EL (cell line): ENCODE measurements at places on chromosomes 1 and 21.
A peak's percentile ranks its signal among the peaks of the same experiment; 100 is the strongest.

DNA sequence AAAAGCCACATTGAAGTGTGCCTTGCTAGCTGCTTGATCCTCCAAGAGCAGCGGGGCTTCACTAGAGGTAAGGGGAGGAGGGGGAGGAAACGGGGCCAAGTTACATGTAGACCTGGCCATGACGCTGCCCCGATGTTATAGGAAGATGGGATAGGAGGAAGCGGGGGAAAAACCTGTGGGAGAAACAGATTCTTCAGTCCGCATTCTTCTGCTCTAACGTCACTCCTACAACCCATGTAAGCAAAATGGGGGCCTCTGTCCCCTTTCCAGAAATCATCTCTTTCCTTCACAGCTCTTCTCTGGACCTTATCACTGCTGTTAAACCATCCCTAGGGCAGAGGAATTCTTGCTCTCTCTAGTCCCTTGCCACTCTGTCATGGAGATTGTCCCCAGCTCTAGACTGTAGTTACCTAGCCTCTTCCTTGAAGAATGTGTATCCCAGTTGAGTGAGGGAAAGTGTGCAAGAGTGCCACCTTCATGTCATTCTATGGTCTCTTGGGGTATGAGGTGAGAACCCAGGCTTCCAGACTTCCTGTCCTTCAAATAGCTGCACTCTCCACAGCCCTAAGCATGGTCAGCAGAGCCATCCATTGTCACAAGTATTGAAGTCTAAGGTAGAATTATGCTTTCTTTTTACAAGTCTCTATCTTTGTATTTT is 11.4 kb downstream of the PLEKHO1 start:
- DNase-seq = peak; percentile 23

GRCh38 chr1:188350104-188350503 is 1521.4 kb downstream of the PLA2G4A start:
- no peak for DNase-seq

DNA sequence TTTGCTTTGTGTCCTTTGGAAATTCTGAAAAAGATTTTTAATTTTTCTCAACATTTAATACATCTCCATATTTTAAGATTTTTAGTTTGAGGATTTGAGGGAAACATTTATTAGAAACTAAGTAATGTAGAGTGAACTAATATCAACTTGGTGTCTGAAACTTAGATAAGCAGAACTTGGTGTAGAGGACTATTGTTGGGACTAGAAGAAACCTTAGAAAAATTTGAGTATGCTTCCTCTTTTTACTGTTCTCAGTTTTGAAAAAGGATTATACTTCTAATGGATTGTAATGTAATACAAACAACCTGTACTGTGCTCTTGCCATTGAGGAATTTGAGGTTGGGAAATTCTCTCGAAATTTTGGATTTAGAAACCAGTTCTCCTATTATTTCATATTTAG is 2.4 kb downstream of the FNBP1L start:
- DNase-seq = no peak

GRCh38 chr1:15628003-15628402 is 10.7 kb downstream of the DDI2 start:
- no peak for DNase-seq

DNA sequence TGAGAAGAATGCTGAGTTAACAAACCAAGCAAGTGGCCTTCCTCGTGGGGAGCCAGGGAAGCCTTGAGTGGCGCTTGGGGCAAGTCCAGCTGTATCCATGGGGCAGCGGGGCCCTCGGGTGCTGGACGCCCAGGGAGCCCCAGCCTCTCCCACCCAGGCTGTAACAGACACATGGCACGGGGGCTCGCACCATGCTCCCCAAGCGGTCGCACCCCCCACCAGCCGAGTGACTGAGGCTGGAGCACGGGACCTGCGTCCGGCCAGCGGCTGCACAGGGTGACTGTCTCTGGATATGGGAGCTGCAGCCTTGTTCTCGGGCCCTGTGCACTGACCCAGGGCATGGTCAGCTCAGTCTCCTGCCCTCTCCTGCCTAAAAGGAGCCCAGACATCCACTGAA is 53.9 kb upstream of the ACTRT2 start:
- DNase-seq = no peak

DNA sequence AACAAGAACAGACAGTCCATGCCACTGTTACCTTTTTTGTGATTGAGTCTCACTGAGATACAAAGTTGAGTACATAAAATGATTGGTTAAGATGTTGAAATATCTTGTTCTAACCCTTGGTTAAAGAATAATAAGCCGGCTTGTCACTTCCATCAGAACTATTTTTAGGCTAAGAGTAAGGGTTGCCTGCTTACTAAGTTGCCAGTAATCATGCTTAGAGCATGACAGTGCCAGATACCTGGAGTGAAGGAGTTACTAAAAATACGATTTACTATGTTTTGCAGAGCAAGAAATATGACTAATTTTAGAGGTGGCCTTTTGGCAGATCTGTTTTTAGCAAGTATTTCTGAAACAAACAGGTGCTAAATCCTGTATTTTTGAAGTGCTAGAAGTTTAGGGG is 6.0 kb downstream of the HUNK start:
- no peak for DNase-seq

GRCh38 chr1:63362073-63362472 is 5.4 kb upstream of the ALG6 start:
- no peak for DNase-seq

DNA sequence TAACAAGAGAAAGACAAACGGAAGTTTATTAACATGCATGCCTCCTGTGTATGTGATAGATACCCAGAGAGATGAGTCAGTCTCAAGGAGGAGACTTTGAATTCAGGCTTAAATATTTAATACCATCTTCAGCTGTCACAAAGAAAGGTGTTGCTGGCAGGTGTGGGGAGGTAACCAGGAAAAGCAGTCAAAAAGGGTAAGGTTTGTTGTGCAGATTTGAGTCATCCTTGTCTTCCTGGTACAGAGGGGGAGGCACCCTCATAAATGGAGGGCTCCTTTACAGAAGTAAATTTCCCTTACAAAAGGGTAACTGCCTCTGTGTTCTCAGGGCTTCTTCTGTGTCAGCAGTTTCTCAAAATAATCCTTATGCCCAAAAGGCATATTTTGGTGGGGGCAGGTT is 75.2 kb upstream of the B3GALT5 start:
- no peak for DNase-seq

DNA sequence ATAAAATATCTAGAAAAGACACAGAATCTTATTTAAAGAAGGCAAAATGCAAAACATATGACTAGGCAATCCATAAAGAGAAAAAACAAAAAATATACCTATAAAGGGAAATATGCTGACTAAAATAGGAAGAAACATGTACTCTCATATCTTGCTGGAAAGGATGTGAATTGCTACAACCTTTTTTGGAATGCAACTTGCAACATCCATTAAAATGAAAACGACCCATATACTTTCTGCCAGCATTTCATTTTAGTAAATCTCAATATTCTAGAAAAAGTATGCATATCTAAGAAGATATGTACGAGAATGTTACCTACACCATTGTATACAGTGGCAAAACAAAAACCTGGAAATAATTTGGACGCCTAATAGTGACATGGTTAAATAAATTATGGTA is 56.6 kb downstream of the EDEM3 start:
- DNase-seq = no peak

- DNase-seq = no peak
Observed at GRCh38 chr1:232333419-232333767, 296.5 kb downstream of the SIPA1L2 start.

DNA sequence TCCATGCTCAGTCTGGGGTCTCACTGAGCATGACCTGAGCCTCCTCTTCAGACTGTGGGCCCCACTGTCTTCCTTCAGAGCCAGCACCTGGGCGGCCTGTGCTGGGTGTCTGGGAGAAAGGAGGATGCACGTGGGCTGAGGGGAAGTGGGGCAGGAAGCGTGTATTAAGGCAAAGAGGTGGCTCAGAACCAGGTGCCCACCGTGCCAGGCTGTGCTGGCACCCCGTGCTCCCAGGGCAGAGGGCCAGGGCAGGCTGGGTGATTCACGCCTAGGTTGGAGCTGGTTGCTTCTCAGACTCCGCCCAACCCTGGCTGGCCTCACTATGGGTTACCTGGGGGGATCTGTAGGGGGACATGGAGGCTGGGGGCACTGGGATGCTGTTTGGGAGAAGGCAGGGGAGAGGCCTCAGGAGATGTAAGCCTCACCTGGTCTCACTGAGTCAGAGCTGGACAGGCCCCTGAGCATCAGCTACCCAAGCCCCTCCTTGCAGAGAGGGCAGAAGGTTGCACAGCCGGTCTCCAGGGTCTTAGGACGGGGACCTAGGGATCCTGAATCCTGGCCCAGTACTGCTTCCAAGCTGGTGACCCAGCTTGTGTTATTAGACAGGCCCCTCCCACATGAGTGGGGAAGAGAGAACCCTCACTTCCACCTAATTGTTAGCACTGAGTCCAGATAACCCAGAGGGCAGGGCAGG is 18.6 kb upstream of the PADI1 start:
- no peak for DNase-seq

DNA sequence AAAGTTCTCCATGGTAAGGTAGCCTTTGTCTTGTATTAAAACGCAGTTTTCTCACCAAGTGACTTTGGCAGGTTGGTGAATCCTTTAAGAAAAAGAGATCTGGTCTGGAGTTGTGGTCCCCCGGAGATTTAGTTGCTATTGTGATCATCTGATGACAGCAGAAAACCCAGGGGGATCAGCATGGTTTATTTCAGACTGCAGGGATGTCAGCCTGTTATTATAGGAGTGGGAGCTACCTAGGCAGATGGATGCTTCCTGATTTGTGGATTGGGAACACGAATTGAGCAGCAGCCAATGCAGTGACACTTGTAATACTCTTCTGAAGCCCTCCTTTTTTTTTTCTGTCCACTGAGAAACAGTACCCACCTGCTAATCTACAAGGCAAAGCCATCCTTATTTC is 150.2 kb downstream of the ST6GALNAC3 start:
- DNase-seq = no peak

DNA sequence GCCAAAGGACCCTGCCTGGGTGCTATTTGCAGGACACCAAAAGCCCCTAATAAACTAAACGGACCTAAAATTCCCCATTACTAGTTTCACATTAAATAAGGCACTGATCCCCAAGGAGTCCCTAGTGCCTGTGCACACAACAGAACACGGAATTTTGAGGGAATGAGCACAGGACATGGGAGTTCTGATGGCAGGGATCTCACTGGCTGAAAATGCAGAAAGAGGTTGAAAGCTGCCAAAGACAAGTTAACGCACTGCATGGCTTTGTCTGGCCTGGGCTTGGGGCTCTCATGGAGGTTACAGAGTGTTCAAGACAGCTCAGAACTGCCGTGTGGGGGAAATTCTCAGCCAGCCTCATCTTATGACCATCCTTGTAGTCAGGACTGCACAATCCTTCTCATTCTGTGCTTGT is 15.6 kb upstream of the ATP1B1 start:
- no peak for DNase-seq

GRCh38 chr1:51442198-51442597 is 76.9 kb downstream of the EPS15 start:
- no peak for DNase-seq

GRCh38 chr1:157566484-157567300 is 14.4 kb upstream of the FCRL5 start:
- DNase-seq = no peak

DNA sequence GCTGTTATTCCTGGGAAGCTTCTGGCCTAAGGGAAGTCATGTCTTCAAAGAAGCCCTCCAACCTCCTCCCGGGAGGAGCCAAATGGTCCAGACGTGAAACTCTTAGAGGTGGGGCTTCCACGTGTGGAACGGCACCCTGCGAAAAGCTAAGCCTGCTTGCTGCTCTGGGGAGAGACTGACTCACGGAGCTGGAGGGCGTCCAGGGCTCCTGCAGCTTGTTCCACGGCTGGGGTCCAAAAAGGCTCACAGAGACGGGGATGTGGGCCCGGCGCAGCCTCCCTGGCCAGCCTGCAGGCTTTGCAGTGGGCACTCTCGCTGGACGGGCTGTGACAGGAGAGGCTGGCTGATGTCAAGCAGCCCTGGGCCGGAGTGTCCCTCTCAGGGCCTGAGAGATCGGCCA is 105.1 kb downstream of the COLGALT2 start:
- DNase-seq = peak; percentile 83

DNA sequence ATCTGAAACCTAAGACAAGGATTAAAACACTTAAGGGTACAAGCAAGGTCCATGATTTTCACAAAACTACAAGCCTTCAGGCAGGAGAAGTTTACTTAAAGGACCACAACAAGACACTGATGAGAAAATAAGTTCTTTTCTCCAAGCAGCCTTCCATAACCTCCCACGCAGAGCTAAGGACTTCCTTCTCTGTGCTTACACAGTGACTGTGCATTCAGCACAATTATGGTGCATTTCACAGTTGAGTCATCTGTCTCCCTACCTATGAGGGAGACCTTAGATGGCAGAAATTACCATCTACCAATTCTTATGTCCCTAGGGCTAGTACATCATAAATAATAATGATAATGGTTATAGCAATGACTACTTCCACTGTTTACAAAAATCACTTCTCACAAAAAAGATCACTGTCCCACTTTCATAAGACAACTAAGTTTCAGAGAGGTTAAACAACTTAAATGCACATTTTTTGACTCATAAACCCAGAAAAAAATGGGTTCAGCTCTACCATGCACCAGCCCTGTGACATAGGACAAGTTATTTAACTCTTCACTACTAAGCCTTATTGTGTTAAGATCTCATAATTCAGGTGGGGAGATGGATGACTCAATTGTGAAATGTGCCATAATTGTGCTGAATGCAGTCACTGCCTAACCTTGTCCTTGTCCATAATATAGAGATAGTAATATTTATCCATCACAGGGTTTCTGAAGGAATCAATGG is 45.3 kb downstream of the TARBP1 start:
- DNase-seq = peak; percentile 46

DNA sequence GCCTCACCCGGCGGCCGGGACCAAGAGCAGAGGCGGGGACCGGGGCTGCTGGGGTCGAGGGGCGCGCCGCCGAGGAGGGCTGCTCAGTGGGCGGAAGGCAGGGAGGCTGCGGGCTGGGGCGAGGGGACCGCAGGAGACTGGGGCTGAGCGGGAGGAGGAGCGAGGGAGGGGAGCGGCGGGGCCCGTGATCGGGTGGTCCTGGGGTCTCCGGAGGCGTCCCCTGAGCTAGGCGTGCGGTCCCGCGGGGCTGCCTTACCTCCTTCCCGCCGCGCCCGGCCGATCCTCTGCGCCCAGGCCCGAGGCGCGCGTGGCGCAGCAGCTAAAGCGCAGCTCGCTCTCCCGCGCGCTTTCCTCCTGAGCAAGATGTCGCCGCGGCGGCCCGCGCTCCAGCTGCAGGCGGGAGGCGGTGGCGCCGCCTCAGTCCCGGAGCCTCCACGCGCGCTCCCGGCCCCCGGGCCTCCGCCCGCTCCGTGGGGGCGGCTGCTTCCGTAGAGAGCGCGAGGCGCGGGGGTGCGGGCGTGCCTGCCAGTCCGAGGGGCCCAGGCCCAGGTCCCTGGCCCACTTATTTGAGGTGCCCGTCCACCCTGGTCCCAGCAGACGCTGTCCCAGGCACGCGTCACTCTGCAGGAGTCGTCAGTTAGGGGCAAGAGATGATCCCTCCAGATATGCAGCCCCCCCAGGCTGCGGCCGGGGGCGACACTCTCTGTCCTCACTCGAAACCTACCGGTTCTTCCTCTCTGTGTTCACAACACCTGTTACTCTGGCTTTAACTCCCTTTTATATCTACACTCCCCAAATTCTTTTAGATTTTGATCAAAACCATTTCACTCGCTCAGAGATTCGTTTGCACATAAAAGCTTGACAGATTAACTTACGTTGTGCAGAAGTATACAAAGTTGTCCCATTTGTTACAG is at the start of gene CCSAP:
Gene CCSAP, minus strand, starts transcription at position 392 of the 914 bp plus-strand sequence. CDS start 582 bp downstream, outside the sequence.
- peak; percentile 57 for DNase-seq

- no peak for DNase-seq
Observed at GRCh38 chr1:27361044-27361402, 5.7 kb downstream of the MAP3K6 start.
